ENCODE measurements at places on chromosomes 7 and 10.

DNA sequence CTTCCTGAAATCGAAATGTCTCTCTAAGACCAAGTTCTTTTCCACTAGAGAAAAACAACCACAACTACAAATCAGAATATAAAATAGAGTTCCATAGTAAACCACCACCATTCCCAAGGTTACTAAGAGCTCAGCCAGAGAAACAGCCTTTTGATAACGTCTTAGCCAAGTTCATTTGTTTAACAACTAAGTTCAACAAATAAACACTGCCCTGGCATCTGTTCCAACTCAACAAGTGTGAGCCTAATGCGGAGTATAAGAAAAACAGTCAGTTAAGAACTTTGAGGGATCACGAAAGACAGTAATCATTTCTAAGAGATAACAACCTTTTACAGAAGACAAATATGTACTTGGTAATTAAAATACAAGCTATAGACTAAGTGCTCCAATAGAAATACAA is 77.3 kb downstream of the CALD1 start:
- DNase-seq: no peak

DNA sequence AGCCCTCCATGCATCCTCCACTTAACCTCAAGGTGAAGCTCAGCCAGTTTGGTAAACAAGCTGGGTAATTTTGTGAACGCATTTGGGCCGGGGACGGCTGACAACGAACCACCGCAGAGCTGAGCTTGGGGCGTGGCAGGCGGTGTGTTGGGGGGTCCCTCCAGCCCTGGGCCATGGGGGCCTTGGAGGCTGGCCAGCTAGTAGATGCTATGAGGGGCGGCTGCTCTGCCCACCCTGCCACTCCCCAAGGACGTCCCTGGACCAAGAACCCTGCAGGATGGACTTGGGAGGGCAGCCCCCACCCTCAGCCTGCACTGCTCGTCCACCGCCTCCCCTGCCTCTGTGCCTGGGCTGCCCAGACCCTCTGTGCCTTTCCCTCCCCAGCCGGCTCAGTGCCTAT is 12.0 kb upstream of the SCART1 start:
- no peak for DNase-seq

DNA sequence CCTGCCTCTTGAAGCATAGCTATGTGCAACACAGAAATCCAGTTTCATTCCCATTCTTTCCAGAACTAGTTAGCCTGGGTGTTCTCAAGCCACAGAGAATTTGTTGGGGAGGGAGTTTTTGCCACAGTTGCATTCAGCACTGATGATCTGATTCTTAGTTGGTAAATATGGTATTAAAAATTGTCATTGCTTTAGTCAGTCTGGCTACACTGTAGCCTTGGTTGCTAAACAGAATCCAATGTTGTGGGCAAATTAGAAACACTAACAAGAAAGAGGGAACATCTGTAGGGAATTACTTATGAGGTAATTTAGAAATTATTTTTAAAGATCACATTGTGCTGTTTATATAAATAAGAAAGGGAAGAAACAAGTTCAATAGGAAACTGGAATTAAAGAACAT is 57.0 kb upstream of the CC2D2B start:
- DNase-seq: no peak

DNA sequence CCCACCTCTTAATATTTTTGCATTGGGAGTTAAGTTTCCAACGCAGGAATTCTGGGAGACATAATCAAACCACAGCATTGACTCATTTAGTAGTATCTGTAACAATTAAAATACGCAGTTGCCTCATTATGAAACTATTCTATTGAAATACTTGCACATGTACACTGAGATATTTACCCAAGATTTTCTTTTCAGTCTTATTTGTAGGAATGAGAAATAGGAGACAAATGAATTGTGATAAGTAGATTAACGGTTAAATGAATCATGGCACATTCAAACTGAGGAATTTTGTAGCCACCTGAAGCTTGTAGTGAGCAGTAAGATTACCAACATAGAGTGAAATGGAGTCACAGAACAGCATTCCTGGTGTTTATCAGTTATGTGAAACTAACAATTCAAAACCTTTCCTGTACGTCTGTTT is 18.1 kb downstream of the RP9 start:
- no peak for DNase-seq

DNA sequence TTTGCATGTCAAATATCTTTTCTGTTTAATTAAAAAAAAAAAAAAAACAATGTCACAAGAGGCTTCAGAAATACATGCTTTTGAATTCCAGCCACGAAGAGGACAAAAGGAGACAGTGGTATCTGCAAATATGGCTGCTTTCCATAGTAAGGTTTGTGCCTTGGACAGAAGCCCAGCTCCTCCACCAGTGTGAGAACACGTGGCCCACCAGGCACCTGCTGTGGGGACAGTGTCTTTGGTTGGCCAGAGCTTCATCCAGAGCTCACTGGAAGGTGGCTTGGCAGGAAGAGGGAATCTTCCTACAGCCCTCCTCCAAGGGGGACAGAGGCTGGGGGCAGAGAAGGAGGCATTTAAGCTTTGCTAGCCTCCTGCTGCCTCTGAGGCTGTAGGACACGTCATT is 144.6 kb downstream of the GLCCI1 start:
- no peak for DNase-seq

DNA sequence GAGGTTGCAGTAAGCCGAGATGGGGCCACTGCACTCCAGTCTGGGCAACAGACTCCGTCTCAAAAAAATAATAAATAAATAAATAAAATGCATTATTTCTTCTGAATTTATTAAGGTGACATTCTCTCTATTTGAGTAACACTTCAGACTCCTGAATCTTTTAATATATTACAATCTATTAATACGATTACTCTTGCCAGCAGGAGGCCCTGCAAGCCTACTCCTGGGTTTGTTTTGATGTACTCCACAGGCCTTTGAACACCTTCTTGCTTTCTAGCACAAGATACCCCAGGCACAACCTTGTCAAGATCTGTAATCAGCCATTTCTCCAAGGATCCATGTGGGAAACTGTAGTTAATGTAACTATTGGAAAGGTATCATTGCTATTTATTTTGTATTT is 63.5 kb downstream of the COBL start:
- no peak for DNase-seq

DNA sequence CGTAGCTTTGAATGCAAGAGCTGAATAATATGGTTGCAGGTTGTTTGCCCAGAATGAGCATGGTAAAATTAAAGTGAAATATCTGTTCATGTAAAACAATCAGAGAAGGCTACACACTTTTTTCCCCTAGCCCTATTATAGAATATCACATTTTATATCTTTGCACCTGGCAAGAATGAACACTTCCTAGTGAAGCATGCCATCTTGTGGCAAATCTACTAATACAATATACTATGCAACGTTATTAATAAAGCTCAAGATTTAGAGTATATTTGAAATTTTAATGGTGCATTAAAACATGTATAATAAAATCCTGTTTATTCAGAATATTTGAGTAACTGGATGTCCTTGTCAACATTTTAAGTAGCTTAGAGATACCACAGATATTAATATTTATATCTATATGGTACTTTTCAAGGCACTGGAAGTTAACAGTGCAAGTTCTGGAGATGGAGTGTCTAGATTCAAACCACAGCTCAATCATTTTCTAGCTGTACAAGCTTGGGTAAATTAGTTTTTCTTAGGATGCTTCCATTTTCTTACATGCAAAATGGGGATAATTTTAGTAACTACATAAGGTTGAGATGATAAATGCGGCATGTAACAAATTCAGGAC is 643.1 kb upstream of the SEMA3D start:
- DNase-seq: no peak

GRCh38 chr10:91146146-91146545 is 74.3 kb upstream of the PCGF5 start:
- no peak for DNase-seq

- no peak for DNase-seq
These were observed 145.4 kb downstream of the PTPRN2 start for GRCh38 chr7:158442260-158442659.

- DNase-seq: no peak
These were observed 135.4 kb downstream of the MYOF start for GRCh38 chr10:93346694-93347093.

- DNase-seq: peak; percentile 57
These were observed 134.1 kb downstream of the CCNY start for GRCh38 chr10:35470248-35470924.

DNA sequence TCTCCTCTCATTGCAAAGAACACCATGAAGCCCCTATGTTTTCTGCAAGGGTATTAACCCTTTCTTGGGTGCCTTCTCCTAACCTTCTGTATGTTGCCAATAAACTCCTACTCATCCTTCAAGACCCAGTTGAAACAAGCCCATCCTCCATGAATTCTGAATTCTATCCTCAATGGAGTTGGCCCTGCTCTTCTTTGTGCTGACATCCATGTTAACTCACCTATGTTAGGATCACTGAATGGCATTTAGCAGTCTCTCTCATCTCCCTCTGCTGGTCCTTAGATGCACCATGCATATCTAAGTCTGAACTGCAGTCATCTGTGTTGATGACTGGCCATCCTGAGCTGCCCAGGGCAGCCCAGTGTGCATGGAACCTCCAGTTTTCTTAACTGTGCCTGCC is 129.8 kb downstream of the BUB3 start:
- no peak for DNase-seq

DNA sequence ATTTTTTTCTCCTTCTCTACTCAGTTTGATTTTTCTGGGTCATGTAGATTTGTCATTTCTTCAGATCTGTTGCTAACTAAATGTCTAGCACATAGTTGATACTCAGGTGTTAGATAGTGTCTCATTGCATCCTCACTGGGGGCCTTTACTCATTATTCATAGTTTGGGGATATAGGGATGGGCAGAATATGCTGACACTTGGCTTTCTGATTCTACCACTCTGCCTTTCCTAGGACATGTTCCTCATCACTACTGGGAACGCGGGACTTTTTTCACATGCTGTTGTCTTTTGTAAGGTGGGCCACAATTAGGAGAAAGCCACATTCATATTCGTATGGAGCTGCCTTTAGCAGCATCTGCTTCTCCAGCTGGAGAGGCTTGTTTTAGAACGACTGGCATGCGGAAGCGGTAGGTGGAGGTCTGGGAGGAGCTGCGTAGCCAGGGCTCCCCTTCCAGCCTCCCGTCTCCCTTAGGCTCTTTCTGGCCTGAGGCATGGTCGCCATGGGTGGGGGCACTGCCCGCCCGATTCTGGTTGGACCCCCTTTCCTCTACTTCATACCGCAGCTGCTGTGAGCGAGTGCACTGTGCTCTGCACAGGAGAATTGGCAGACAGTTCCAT is 78.8 kb downstream of the SND1 start:
- DNase-seq: no peak

DNA sequence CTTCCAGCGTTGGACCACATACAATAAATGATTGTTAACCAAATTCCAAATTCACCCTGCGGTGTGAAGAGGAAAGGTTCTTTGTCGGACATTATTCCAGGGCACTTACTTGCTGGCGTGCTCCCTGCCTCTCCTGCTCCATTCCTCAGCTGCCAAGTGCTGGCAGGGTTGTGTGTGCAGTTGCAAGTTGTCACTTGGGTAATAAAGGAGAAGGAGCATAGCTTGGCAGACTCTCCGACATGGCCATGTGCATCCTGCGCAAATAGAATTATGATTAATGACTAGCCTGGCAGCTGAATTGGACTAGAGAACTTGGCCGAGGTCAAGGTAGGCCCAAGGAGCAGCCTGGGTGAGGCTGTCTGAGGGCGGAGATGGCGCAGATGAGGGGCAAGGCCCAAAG is 92.3 kb upstream of the ELMO1 start:
- DNase-seq: no peak

DNA sequence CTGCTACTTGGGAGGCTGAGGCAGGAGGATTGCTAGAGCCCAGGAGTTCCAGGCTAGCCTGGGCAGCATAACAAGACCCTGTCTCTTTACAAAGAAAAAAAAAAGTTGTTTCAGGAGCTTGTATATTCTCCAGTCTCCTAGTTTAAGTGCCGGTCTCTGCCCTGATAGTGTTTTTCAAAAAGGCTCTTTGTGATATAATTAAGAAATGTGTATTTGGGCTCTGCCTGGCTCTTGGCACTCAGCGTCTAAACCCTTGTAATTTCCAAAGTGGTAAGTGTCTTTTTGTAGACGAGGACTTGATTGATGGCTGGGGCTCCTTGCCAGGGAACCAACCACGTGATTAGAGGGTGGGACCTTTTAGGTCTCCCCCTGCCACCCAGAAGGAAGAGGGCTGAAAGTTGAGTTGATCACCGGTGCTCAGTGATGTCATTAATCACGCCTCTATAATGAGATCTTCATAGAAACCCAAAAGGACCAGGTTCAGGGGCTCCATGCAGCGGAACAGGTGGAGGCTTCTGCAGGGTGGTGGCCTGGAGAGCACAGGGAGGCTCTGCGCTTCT is 4.4 kb downstream of the EIF3B start:
- no peak for DNase-seq

DNA sequence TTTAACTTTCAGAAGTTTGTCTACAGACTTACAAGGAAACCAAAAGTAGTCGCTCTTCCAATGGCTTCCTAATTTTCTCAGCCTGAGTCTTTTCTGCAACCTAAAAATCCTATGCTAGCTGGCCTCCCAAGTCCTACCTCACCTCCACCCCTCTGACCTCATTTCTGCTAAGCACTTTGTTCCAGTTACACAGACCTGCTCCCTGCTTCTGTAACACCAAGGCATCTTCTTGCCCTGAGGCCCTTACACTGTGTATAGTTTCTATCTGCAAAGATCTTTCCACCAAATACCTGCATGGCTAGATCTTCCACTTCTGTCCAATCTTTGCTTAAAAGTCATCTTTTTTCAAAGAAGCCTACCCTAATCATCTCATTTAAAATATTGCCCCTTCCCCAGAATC is 1.9 kb upstream of the SNX13 start:
- DNase-seq: no peak

DNA sequence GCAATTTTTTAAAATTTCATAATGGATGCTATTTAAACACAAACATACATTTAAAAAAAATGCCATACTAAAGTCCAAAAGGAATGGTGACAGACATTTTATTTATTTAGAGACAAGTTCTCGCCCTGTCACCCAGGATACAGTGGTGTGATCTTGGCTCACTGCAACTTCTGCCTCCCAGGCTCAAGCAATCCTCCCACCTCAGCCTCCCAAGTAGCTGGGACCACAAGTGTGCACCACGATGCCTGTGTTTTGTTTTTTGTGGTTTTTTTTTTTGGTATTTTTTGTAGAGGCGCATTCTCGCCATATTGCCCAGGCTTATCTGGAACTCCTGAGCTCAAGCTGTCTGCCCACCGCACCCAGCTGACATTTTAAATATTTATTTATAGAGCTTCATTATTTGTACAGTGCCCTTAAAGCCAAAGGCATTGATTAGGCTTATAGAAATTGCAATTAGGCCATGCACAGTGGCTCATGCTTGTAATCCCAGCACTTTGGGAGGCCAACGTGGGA is 703.5 kb downstream of the AUTS2 start:
- DNase-seq: no peak

GRCh38 chr7:108034586-108034985 is 31.6 kb upstream of the LAMB1 start:
- no peak for DNase-seq

GRCh38 chr10:71613261-71613777 is 106.3 kb downstream of the C10orf105 start:
- no peak for DNase-seq

Data from hypothalamus (tissue), 51 donors.